ENCODE measurements at places on chromosomes 4 and X. TPM values are rescaled to one million over a fixed set of nuclear protein-coding genes. Genes with fewer than 3 reads are reported as not detected.

FAM133A gene
- not detected for total RNA-seq

HSFX1 gene
- total RNA-seq: 2.1 TPM

S100G gene
- not detected for total RNA-seq

PRMT9 gene
- 15.9 TPM for total RNA-seq

TRIM61 gene
- total RNA-seq: not detected

DAPP1 gene
- total RNA-seq: not detected

GPR50 gene
- total RNA-seq: not detected

EOLA2 gene
- 29.7 TPM for total RNA-seq

SH3D19 gene
- 79.8 TPM for total RNA-seq

ARHGAP36 gene
- total RNA-seq: not detected

GPR119 gene
- not detected for total RNA-seq

F8A2 gene
- total RNA-seq: not detected

PCYT1B gene
- total RNA-seq: not detected

FAM9C gene
- not detected for total RNA-seq

CLNK gene
- total RNA-seq: under 0.01 TPM

ATP8A1 gene
- total RNA-seq: 9.7 TPM

PNMA5 gene
- not detected for total RNA-seq

ASB5 gene
- not detected for total RNA-seq

CNKSR2 gene
- not detected for total RNA-seq

FAM156A gene
- 19.9 TPM for total RNA-seq

SRD5A3 gene
- 16.9 TPM for total RNA-seq

HTATSF1 gene
- 36.3 TPM for total RNA-seq

UNC5C gene
- total RNA-seq: 2.2 TPM

ARX gene
- not detected for total RNA-seq

GPRIN3 gene
- 22.9 TPM for total RNA-seq

UGT2B17 gene
- not detected for total RNA-seq

ITIH6 gene
- total RNA-seq: under 0.01 TPM

FHIP1A gene
- total RNA-seq: 1.3 TPM

CPEB2 gene
- total RNA-seq: 14.9 TPM

IDUA gene
- total RNA-seq: 32.3 TPM

CABS1 gene
- not detected for total RNA-seq

PDLIM3 gene
- 11.4 TPM for total RNA-seq

SPANXB1 gene
- total RNA-seq: not detected

DGAT2L6 gene
- total RNA-seq: not detected

USP26 gene
- total RNA-seq: not detected

YTHDC1 gene
- total RNA-seq: 34.7 TPM

UCP1 gene
- total RNA-seq: not detected

SGMS2 gene
- 47.6 TPM for total RNA-seq

POU4F2 gene
- total RNA-seq: not detected

RENBP gene
- total RNA-seq: 19.0 TPM

SMIM43 gene
- total RNA-seq: not detected

UFSP2 gene
- 31.0 TPM for total RNA-seq

ETDA gene
- not detected for total RNA-seq

RPS3A gene
- 1,405 TPM for total RNA-seq

CSN1S1 gene
- total RNA-seq: not detected

H2BW2 gene
- not detected for total RNA-seq

MAGIX gene
- 1.4 TPM for total RNA-seq

CT45A3 gene
- not detected for total RNA-seq

SPARCL1 gene
- not detected for total RNA-seq

SPACA5B gene
- not detected for total RNA-seq

GLRA3 gene
- not detected for total RNA-seq

MAOA gene
- 11.8 TPM for total RNA-seq

SOWAHB gene
- total RNA-seq: not detected
